ENCODE measurements at places on chromosomes 2 and 18. TPM values are rescaled to one million over a fixed set of nuclear protein-coding genes. Genes with fewer than 3 reads are reported as not detected.

DNA sequence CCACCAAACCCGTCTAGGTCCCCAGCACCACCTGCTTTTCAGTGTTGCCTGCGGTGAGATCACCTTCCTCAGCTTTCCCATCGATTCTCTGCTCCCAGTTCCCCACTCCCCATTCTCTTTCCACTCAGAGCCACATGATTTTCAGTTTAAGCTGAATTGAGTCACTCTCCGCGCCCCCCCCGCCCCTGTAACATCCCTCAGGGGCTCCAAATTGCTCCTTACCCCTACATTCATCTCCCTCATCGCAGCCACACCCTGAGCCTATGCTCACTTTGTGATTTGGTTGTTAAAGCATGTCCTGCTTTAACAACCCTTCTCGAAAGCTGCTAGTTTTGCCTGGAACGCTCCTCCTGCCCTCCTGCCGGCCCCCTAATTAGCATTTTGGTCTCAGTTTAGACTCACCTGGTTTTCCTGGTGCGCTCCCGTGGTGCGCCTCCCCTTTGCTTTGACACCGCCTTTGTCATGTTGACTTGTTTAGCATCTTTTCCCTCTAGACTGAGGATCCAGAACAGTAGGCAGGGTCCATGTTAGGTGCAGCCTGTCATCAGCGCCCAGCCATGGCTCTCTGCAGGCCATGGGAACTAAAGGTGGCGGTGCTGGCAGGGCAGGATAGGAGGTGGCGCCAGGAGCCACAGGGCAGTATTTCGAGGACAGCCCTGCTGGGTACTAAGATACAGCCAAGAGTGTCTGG, 60.8 kb downstream of the ST3GAL5 start:
- peaks cover 9% of the 10 kb centered on the region for H3K27me3 ChIP-seq
- peaks cover 41% of the 10 kb centered on the region for H3K4me1 ChIP-seq
- DNase-seq, result no peak
- no peak overlapping the region for H3K4me3 ChIP-seq
- H3K27ac ChIP-seq, result no peak overlapping the region
- no peaks in the 10 kb centered on the region for H3K36me3 ChIP-seq

- peak overlapping the region; percentile 54 for H3K27ac ChIP-seq
- H3K36me3 ChIP-seq, result no peaks in the 10 kb centered on the region
- peaks cover 10% of the 10 kb centered on the region for H3K4me1 ChIP-seq
- no peak for DNase-seq
- peaks cover 62% of the 10 kb centered on the region for H3K27me3 ChIP-seq
These were observed 1.3 kb downstream of the GBX2 start for GRCh38 chr2:236166796-236167296.

GRCh38 chr18:79942786-79943607, 8.5 kb downstream of the SLC66A2 start:
- no peak for DNase-seq
- H3K4me3 ChIP-seq, result no peak overlapping the region
- H3K4me1 ChIP-seq, result peaks cover 32% of the 10 kb centered on the region
- no peak overlapping the region for H3K27ac ChIP-seq

MYO1B gene
- 37.5 TPM for total RNA-seq

Data from activated T-cell treated with anti-CD3 and anti-CD28 coated beads, Interleukin-2, amount 50 U/mL, for 72 hours (primary cell).